ENCODE measurements at places on chromosomes 12 and 14.

- DNase-seq: no peak
Observed at GRCh38 chr14:46198676-46199075, 452.9 kb downstream of the RPL10L start.

DNA sequence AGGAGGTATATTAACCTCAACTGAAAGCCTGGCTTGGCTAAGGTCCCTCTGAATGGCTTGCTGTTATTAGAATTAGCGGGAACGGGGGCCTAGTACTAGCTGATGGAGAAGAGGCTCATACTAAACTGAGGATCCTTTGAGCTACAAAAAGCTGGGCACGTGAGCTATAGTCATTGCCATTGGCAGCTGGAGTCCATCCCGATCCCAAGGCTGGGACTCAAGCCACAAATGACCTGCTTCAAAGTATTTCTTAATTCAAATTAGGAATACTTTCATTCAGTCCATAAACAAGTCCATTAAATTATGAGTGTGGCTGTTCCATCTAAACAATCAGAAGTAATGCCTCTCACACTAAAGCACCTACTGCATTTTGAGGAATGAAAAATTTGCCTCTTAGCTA lies 114.5 kb downstream of the DACT1 start:
- DNase-seq: no peak

DNA sequence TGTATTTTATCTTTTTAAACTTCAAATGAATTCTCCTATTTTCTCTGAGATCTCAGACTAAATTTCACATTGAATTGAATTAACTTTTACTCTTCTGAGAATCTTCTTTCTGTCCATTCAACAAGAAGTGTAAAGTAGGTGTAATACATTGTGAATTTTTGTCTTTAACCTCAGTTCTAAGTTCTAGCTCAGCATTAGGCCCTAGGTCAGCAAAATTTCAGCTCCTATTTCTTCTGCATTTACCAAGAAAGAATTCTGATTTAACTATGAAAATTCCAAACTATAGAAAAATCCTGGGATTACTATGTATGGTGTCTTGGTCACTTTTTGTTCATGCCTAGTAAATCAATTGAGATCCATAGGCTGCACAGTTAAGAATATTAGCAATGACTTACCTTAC lies 110.9 kb upstream of the MYF6 start:
- no peak for DNase-seq

- no peak for DNase-seq
Observed at GRCh38 chr12:52233462-52234207, 592 bp downstream of the KRT7 start.

DNA sequence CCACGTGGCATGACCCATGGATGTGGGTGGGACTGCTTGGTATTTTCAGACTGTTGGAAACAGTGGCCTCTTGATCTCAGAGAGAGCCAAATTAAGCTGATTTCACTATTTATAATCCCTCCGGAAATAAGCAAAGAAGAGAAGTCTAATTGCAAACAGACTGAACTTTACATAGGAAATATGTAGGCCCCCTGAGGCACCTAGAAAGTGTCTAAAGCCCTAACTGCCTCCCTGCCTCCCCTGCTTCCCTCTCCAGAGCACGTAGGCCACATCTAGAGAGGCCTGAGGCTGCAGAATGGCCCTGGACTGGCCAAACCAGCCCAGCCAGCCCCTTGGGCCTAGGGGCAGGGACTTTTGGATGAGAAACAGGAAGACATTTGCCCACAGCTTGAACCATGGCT lies 123.8 kb downstream of the ZFP36L1 start:
- no peak for DNase-seq

GRCh38 chr14:100135784-100136183 lies 23.7 kb downstream of the DEGS2 start:
- DNase-seq: no peak

DNA sequence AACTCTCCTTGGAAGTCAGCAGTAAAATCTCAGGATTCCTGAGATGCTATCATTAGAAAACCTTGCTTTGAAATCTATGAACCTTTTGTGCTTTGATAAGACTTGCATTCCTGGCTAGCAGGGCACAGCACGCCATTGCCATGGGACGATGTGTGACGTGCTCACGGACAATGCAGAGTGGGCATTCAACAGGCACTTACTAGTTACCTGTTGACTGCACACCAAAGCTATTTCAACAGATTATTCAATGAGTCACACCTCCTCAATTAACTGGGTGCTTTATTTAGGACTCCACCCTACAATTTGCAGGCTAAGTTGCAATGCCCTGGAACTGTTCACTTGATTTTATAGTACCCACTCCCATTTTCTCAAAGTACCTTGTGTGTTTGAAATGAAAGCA lies 11.3 kb downstream of the NOS1 start:
- DNase-seq: no peak

DNA sequence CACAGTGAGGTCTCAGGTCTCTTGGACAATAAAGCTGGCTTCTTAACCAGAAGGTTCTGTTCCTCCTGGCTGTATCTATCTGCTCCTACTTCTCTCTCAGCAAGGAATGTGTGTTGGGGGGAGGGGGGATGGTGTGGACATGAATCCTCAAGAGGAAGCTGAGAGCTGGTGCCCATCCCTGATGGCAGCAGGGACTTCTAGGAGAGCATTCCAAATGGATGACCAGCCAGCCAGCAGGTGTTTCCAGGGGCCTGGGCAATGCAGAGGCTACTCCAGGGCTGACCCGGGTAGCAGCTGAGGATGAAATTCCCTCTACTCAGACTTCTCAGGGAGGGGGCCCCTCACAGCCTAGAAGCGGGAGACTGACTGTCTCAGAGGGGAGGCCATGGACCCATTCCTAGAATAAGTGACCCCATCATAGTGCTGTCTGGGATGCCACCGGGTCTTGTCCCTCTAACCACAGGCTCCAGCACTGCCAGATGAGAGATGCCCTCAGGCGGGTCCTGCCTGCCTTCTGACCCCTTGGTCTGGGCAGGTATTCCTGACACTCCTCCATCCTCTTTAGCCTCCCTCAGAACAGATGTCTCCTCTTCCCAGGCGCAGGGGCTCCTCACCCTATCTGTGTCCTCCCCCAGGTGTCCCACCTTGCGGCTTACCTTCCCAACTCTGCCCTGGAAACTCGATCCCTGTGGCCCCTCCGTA lies 1.2 kb downstream of the RAB15 start:
- DNase-seq: no peak

DNA sequence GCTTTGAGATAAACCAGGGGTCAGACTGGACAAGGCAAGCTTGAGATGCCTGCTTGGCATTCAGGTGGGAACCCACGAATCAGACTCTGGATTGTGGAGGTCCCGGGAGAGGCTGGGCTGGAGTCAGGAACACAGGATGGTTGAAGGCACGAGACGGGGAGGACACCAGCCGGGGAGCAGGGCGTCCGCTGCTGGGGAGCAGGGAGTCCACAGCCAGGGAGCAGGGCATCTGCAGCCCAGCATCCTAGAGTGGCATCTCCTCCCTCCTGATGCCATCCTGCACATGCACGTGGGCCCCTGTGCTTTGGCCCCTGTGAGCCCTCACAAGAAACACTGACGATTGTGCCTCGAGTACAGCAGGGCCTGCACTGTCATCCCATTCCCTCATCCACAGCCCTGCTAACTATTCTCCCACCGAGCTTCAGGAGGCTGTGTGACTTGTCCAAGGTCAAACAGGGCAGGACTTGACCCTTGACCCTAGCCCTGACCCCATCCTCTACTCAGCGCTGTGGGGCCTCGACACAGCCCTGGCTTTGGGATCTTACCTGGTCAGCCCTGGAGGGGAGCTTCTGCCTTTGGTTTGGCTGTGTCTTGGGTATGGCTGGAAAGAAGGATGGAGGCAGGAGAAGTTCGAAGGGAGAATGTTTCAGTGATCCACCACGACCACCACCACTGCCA lies 45.1 kb downstream of the CFAP251 start:
- DNase-seq: no peak
